Stimulated activated CD4-positive, alpha-beta T cell treated with anti-CD3 and anti-CD28 coated beads, Interleukin-1b, Interleukin-23, amount 100 ng/mL, for 1 hour (primary cell): ENCODE measurements at places on chromosomes 3 and 15.

GRCh38 chr15:92633418-92633817, 22.2 kb downstream of the FAM174B start:
- no peak for DNase-seq

- no peak for DNase-seq
Observed at GRCh38 chr3:149975919-149976318, 5.2 kb upstream of the PFN2 start.

DNA sequence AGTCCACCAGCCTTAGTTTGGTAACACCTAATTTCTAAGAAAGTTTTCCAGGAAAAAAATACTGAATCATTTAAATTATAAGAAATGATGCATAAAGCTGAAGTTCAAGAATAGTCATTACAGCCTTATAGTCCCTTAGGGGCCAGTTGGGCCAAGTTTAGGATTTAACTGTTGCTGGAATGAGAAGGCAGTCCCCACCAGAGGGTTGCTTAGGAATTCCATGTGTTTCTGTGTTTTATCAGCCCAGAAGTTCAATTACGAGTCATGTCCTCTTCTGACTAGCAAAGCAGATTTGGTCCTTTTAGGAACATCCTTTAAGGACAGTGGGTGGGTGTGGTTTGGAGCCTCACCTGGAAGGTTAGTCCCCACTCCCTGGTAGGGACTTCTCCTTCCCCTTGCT, 57.0 kb upstream of the NR2E3 start:
- DNase-seq: no peak

GRCh38 chr15:56211064-56211463, 32.6 kb downstream of the RFX7 start:
- no peak for DNase-seq

- no peak for DNase-seq
Observed at GRCh38 chr3:128623762-128624176, 26.8 kb downstream of the RPN1 start.

GRCh38 chr3:31810991-31811433, 170.1 kb downstream of the OSBPL10 start:
- no peak for DNase-seq

DNA sequence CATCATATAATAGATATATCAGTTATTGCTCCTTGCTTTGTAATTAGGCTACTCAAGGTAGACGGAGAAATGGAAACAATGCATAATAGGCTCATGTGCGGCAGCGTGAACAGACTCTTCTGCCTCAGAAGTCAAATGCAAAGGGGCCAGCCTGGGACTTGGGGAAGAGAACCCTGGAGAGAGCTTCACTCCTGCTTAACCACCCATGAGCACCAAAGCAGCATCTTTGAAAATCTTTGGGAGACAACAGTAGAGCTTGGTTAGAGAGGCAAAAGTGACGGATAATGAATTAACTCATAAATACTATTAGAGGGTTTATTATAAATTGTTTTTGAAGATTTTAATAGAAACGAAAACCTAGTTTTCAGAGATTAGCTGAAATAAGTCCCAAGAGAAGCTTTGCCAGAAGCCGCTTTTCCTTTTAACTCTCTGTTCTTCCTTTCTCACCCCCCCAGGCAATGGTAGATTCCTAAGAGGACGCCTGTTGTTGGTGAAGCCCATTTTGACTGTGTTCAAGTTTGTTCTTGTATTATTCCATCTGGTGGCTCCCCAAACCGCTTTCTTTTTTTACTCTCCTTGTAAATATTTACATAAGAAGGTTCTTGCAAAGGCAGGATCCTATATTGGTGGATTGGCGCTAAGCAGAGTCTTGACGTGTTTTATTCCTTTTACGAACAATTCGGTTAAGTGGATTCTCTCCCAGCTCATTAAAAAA, 196.0 kb upstream of the TPRG1 start:
- DNase-seq: no peak

GRCh38 chr15:100311833-100312476, 29.8 kb downstream of the ADAMTS17 start:
- DNase-seq: no peak

- no peak for DNase-seq
Observed at GRCh38 chr15:65731926-65732325, 60.2 kb downstream of the DENND4A start.

DNA sequence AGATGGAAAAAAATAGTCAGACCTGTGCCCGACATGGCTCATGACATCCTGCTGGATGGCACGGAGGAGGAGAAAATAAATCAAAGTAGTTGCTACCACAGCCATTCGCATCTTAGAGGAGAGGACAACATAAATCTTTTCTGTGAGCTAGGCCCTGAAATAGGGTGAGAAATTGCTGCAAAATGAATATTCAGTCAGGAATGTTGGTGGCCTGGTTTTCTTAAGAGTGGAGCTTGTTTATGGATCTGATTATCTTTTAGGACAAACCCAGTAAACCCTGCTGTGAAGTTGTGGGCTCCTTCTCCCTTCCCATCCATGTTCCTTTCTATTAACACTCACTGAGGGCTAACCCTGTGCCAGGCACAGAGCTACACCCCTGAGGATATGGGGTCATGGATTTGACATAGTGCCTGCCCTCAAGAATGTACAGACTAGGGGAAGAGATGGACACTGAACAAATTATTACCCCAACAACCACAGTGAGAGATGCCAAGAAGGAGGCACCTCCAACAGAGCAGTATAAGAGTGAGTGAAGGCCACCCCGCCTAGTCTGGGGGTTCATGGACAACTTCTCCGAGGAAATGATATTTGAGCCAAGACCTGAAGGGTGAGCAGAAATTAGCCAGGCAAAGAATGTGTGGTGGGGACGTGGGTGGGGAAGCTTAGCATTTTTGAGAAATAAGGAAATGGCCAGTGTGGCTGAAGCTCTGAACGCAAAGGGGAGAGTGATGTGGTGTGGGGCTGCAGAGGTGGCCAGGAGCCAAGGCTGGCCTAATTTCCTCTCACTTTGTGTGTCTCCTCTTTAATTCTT, 68.9 kb upstream of the ARL8B start:
- no peak for DNase-seq

DNA sequence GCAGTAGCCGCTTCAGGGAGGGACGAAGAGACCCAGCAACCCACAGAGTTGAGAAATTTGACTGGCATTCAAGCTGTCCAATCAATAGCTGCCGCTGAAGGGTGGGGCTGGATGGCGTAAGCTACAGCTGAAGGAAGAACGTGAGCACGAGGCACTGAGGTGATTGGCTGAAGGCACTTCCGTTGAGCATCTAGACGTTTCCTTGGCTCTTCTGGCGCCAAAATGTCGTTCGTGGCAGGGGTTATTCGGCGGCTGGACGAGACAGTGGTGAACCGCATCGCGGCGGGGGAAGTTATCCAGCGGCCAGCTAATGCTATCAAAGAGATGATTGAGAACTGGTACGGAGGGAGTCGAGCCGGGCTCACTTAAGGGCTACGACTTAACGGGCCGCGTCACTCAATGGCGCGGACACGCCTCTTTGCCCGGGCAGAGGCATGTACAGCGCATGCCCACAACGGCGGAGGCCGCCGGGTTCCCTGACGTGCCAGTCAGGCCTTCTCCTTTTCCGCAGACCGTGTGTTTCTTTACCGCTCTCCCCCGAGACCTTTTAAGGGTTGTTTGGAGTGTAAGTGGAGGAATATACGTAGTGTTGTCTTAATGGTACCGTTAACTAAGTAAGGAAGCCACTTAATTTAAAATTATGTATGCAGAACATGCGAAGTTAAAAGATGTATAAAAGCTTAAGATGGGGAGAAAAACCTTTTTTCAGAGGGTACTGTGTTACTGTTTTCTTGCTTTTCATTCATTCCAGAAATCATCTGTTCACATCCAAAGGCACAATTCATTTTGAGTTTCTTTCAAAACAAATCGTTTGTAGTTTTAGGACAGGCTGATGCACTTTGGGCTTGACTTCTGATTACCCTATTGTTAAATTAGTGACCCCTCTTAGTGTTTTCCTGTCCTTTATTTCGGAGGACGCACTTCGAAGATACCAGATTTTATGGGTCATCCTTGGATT, at the start of gene MLH1:
TSS of gene MLH1 (plus strand) at position 193 of the 958 bp plus-strand sequence. CDS start at position 223, 30 bp downstream.
- peak; percentile 92 for DNase-seq

GRCh38 chr15:68411343-68411675, 20.7 kb downstream of the ITGA11 start:
- DNase-seq: no peak

DNA sequence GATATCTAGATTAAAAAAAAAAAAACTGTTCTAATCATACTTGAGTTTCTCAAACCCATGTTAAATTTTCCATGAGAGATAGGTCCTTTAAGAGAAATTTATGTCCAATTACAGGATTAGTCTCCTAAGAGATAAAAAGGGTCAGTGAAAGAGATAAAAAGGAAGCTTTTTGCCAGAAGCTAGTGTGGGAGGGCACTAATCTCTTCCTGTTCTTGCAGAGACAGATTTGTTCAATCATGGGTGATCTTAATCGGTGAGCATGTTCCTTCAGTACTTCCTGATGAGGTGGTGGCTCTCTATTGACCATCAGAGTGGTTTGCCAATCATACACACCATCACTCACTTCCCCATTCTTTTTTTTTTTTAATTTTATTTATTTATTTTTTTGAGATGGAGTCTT, 16.9 kb upstream of the LPP start:
- DNase-seq: no peak

DNA sequence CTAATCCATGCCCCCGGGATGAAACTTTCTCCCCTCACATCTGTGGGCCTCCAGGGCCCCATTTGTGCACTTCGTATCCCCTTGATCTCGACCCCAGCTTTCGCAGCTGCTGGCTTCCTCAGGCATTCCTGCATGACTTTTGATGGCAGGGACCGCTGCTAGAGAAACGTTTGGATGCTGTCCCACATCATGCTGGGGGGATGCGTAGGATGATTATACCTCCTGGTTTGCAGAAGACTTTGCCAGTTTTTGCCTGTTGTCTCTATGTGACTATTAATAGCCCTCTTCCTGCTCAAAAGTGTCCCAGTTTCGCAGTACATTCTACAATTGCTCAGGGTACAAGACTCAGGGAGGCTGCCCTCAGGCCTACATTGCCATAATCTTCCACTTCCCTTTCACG, 10.4 kb upstream of the KCNAB1 start:
- no peak for DNase-seq

DNA sequence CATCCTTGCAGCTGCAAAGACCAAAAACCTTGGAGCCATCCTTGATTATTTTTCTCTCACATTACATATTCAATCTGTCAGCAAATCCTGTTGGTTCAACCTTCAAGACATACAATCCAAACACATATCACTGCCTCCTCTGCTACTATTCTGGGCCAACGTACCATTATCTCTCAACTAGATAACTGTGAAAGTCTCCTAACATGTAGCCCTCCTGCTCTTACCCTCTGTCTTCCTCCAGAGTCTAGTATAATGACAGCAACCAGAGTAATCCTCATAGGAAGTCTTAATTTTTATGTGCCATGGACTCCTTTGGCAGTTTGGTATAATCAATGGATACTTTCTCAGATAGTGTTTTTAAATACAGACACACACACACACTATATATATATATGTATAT, 27.6 kb downstream of the KPNA4 start:
- no peak for DNase-seq

DNA sequence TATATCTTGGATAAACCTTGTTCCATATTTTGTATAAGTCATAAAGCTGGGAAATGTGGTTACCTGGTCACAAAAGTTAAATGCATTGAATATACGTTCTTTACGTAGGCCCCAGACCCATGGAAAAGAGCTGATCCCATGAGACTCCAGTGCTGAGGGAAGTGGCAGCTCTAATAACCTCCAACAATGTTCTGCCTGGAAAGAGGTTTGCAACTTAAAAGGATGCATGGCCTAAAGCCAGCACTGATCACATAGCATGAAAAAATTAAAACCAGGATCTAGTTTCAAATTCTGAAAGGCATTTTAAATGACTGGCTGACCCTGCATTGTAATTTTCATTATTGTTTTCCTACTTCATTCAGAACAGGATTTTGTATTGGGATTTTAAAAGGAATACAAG, 27.9 kb upstream of the STRIT1 start:
- no peak for DNase-seq

- no peak for DNase-seq
Observed at GRCh38 chr3:185820973-185821758, 3.7 kb downstream of the IGF2BP2 start.

DNA sequence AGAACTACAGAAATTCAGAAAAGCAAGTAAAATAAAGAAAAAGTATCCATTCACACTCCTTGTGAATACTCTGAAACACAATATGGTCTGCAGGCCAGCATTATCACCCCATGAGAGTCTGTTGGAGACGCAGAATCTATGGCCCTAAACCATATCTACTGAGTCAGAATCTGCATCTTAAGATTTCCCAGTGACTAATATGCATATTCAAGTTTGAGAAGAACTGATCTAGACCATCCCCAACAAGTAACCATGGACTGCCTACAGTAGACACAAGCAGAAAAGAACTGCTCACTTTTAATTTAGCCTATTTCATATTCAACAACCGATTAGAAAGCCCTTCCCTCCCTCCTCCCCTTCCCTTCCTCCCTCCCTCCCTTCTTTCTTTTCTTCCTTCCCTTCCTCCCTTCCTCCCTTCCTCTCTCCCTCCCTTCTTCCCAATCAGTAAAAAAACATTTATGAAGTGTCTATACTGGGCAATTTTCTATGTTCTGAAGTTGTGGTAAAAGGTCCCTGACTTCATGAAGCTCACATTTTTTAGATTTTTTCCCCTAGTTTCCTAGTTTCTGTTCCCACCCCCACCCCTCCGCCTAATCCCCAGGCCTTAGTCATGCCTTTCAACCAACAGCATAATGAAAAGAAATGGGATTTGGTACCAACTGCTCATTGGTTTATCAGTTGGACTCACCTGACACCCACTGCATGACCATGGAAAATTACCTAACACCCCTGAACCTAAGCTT, 125.2 kb downstream of the CNTN3 start:
- no peak for DNase-seq

GRCh38 chr3:114566767-114567166, 272.9 kb downstream of the TIGIT start:
- DNase-seq: no peak

- no peak for DNase-seq
Observed at GRCh38 chr15:75138016-75138999, 63.4 kb upstream of the C15orf39 start.

- no peak for DNase-seq
Observed at GRCh38 chr3:107943786-107944523, 146.9 kb downstream of the CD47 start.

DNA sequence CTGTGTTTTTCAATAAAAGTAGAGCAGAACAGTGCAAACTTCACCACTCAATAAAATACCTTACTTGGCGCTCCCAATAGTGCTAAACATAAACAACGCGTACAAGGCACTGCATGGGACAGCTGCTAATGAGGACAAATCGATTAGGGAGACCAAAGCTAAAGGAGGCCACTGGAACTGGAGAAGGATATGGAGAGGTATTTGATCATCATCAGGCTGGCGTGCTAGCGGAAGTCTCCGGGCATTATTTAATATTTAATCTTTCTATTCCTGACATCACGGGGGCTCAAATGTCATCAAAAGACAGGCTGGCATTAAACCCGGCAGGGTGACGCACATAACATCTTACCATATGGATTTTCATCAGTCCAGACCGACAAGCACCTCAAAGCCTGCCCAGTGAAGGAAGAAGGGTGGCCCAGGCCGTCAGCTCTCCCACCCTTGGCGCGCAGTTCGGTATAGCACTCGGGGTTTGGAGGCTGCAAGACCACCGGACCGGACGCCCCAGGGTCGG, 604 bp downstream of the CCPG1 start:
- no peak for DNase-seq
